ENCODE measurements at places on chromosomes 6 and 20.

DNA sequence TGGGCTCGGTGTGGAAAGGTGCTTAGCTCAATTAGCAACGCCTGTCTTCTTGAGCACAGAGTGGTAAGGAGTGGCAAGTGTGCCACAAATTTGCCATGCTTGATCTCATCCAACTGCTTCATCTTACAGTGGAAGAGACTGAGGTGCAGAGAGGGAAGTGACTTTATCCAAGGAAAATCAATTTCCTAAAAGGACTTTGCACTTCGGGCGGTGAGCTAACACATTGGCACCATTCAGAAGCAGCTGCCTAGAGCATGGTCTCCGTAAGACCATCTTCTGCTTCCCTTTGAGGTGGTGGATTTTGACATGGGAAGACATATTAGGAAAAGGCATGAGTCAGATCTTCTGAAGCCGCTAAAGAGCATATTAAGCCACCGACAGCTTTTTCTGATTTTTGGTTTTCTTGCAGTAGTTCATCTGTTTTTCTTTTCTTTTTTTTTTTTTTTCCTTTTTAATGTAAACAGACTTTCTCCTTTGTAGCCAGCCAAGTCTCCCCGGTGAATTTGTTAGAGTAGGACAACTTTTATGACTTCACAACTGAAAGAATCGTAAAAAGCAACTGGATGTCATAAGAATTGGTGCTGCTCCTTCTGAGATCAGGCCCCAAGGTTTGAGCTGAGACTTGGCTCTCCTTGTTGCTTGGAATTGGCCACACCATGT, 273.2 kb downstream of the CDC5L start:
- no peak overlapping the region for H3K4me3 ChIP-seq
- DNase-seq = no peak
- H3K36me3 ChIP-seq = no peaks in the 10 kb centered on the region
- H3K27me3 ChIP-seq = no peaks in the 10 kb centered on the region
- H3K4me1 ChIP-seq = peaks cover 2% of the 10 kb centered on the region

DNA sequence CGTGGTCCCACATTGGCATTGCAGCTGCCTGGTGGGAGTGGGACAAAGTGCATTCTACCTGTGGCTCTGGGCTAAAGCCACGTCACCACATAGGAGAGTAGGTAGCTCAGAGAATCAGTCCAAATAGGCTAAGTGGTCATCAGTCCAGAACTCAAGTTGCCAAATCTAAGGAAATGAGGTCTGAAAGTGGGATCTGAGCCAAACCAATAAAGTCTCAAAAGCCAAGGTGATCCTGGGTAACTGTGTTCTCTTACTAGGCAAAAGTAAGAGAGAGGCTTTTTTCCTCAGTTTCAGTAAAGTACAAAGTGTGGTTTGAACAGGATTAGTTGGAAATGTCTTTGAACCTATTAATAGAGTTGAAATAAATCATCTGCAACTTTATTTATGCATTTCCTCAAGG, 68.6 kb upstream of the CNKSR3 start:
- no peaks in the 10 kb centered on the region for H3K4me1 ChIP-seq

- no peak for DNase-seq
- no peak overlapping the region for H3K4me3 ChIP-seq
- H3K36me3 ChIP-seq = no peaks in the 10 kb centered on the region
- no peak overlapping the region for H3K27ac ChIP-seq
- no peaks in the 10 kb centered on the region for H3K4me1 ChIP-seq
These were observed 247.0 kb upstream of the KCNQ5 start for GRCh38 chr6:72374857-72375256.

DNA sequence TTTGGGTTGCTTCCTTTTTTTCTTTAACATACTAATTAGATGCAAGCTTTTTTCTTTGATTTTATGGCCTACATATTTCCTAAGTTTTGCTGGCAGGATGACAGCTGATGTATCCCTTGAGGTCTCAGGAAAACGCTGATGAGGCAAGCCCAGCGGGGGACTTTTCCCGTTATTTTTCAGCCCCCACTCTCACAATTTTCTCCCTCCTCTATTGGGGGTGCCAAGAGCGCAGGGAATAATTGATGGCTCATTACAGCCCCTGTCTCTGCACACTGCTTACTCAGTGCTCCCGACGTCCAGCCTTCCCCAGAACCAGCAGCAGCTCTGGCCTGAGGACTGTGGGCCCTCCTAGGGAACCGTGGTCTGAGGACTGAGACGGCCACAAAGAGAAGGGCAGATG, 38.6 kb upstream of the VSTM2L start:
- H3K27me3 ChIP-seq = no peaks in the 10 kb centered on the region
- peaks cover 99% of the 10 kb centered on the region for H3K36me3 ChIP-seq
- no peak overlapping the region for H3K27ac ChIP-seq
- H3K4me1 ChIP-seq = peaks cover 40% of the 10 kb centered on the region
- no peak for DNase-seq

- DNase-seq = no peak
- H3K4me1 ChIP-seq = no peaks in the 10 kb centered on the region
- H3K27me3 ChIP-seq = no peaks in the 10 kb centered on the region
- H3K27ac ChIP-seq = no peak overlapping the region
- H3K4me3 ChIP-seq = no peak overlapping the region
These were observed 36.9 kb upstream of the SIRT5 start for GRCh38 chr6:13537527-13537897.

GRCh38 chr6:148464319-148465010, 121.8 kb downstream of the SASH1 start:
- no peak overlapping the region for H3K27ac ChIP-seq
- H3K4me3 ChIP-seq = no peak overlapping the region
- H3K36me3 ChIP-seq = no peaks in the 10 kb centered on the region
- no peaks in the 10 kb centered on the region for H3K27me3 ChIP-seq
- DNase-seq = peak; percentile 60

DNA sequence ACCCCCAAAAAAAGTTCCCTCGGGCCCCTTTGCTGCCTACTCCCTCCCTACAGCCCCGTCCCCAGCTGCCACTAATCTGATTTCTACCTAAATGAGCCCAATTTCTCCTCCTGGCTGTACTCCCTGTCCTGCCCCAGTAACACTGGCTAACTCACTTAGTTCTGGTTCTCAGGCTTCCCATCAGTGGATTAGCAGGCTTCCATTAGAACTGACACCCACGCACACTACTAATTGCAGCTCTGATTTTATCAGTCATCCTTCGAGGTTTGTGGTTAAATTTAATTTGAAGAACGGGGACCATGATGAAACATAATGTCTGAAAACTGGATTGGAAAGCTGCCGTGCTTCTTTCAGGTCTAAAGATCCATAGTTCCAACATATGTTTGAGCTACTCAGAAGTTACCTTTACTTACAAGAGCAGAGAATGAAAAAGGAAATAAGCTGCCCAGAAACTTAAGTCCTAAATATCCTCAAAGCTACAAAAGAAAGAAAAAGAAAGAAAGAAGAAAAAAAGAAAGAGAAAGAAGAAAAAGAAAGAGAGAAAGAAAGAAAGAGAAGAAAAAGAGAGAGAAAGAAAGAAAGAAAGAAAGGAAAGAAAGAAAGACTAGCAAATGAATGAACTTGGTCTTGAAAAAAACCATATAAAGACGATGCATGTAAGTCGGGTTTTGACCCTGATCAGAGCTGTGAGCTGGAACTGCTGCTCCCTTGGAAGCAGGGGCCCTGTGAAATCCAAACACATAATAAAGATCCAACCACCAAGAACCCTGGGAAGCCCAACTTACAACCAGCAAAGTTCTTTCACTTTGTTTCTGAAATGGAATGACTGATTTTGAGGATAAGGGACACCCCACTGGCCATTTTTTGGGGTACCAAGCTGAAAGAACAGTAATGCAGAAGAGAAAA, 51.7 kb downstream of the CNKSR3 start:
- no peak for DNase-seq
- H3K4me1 ChIP-seq = peaks cover 14% of the 10 kb centered on the region
- H3K27ac ChIP-seq = peak overlapping the region; percentile 69
- no peaks in the 10 kb centered on the region for H3K36me3 ChIP-seq

- H3K4me3 ChIP-seq = no peak overlapping the region
- H3K4me1 ChIP-seq = no peaks in the 10 kb centered on the region
- no peak overlapping the region for H3K27ac ChIP-seq
These were observed 237.5 kb downstream of the MAFB start for GRCh38 chr20:40451552-40451951.

DNA sequence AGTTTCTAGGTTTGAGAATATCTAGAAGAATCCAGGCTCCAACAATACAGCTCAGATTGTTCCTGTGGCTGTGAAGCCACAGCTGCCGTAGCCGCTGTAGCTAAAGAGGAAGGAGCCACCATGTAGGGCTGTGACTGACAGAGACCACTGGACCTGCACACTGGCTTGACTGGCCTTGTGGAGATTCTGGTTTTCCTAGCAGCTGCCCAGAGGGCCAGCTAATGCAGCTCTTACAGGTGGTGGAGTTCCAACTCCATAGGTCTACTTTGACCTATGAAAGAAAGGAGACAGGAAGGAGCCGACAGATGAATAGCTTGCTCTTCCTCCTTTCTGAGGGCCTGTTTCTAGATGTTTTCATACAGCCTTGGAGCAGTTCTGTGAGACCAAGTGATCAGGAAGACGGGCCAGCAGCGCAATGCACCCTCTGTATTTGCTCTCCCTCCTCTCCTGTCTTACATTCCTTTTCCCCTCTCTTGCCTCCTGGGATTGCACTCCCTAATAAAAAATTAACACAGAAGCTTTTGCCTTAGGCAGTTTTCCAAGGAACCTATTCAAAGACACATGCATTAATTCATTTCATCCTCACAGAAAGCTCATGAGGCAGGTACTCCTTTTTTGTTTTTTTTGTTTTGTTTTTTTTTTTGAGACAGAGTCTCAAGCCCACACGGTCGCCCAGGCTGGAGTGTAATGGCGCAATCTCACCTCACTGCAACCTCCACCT, 51.8 kb upstream of the MYB start:
- no peak overlapping the region for H3K4me3 ChIP-seq
- H3K27ac ChIP-seq = no peak overlapping the region
- H3K4me1 ChIP-seq = no peaks in the 10 kb centered on the region

- H3K27me3 ChIP-seq = no peaks in the 10 kb centered on the region
- peaks cover 11% of the 10 kb centered on the region for H3K4me1 ChIP-seq
- peak overlapping the region; percentile 44 for H3K27ac ChIP-seq
- no peaks in the 10 kb centered on the region for H3K36me3 ChIP-seq
- peak; percentile 59 for DNase-seq
These were observed 90.6 kb downstream of the TIAM2 start for GRCh38 chr6:155085582-155086257.

GRCh38 chr6:106084989-106085691, 996 bp upstream of the PRDM1 start:
- no peak overlapping the region for H3K27ac ChIP-seq
- peaks cover 56% of the 10 kb centered on the region for H3K27me3 ChIP-seq
- H3K4me3 ChIP-seq = peak overlapping the region; percentile 56
- H3K4me1 ChIP-seq = peaks cover 11% of the 10 kb centered on the region
- DNase-seq = peak; percentile 29

- H3K27me3 ChIP-seq = no peaks in the 10 kb centered on the region
- H3K36me3 ChIP-seq = no peaks in the 10 kb centered on the region
- H3K4me1 ChIP-seq = no peaks in the 10 kb centered on the region
- no peak overlapping the region for H3K4me3 ChIP-seq
- no peak for DNase-seq
These were observed 74.8 kb downstream of the ADGRB3 start for GRCh38 chr6:68709882-68710281.

DNA sequence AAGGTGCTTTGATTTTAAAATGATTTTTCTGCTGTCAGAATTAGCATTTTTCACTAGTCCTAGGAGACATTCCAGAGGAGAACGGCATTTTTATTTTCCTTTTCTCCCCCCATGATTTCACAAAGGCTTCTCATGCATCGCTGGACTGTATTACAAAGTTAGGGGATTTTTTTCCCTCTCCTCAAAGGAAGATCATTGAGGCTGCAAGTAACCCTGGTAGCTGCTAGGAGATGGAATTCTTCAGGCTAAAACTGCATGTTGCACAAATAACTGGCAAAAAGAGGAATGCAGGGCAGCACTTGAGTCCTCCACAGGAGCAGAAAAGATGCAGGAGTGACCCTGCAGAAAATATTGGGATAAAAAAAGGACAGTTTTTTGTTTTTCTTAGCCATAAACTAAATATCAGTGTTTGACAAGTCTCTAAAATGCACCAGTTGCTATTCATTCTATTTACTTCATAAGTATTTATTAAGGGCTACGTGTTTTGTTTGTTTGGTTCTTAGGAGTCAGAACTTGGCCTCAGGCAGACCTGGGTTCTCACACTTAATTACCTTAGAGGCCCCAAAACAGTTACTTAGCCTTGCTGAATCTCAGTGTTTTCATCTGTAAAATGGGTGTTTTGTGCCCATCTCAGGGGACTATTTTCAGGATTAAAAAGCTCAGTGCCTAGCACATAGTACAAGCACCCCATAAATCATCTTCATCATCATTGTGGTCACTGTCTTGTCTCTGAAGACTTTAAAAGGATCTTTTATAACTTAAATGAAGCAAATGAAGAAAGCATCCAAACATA, 144.5 kb upstream of the ID4 start:
- H3K4me3 ChIP-seq = no peak overlapping the region
- H3K4me1 ChIP-seq = peaks cover 8% of the 10 kb centered on the region
- peaks cover 23% of the 10 kb centered on the region for H3K27me3 ChIP-seq
- H3K36me3 ChIP-seq = no peaks in the 10 kb centered on the region
- DNase-seq = no peak

- H3K27ac ChIP-seq = no peak overlapping the region
- no peak overlapping the region for H3K4me3 ChIP-seq
- no peaks in the 10 kb centered on the region for H3K27me3 ChIP-seq
- no peaks in the 10 kb centered on the region for H3K36me3 ChIP-seq
- DNase-seq = no peak
These were observed 11.8 kb downstream of the CCR6 start for GRCh38 chr6:167134448-167135328.

- no peak overlapping the region for H3K27ac ChIP-seq
- no peaks in the 10 kb centered on the region for H3K27me3 ChIP-seq
- DNase-seq = no peak
- H3K4me1 ChIP-seq = no peaks in the 10 kb centered on the region
- H3K4me3 ChIP-seq = no peak overlapping the region
These were observed 342.1 kb downstream of the PLCB1 start for GRCh38 chr20:8474027-8474668.

- H3K36me3 ChIP-seq = no peaks in the 10 kb centered on the region
- no peaks in the 10 kb centered on the region for H3K4me1 ChIP-seq
- H3K4me3 ChIP-seq = no peak overlapping the region
- no peak for DNase-seq
- H3K27me3 ChIP-seq = no peaks in the 10 kb centered on the region
- H3K27ac ChIP-seq = no peak overlapping the region
These were observed 79.0 kb upstream of the EEF1E1 start for GRCh38 chr6:8181160-8181881.

DNA sequence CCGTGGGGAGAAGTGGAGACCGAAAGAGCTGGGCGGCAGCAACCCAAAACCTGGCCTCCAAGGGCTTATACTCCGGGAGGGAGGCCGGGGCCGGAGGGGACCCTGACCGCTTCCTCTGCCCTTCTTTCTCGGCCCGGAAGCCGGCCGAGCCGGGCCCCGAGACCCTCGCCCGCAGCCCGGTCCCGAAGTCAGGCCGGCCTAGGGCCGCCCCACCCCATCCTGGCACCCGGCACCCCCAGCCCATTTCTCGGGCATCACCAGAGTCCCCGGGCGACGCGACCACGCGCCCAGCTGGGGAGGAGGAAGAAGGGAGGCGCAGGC, 572 bp upstream of the ZDHHC14 start:
- no peak for DNase-seq
- no peaks in the 10 kb centered on the region for H3K36me3 ChIP-seq
- peak overlapping the region; percentile 99 for H3K4me3 ChIP-seq
- H3K27me3 ChIP-seq = no peaks in the 10 kb centered on the region
- peak overlapping the region; percentile 99 for H3K27ac ChIP-seq
- H3K4me1 ChIP-seq = peaks cover 38% of the 10 kb centered on the region

Measured in stomach (tissue), 19 donors.